AG09319 (cell line): ENCODE measurements at places on chromosomes 13 and 19.

DNA sequence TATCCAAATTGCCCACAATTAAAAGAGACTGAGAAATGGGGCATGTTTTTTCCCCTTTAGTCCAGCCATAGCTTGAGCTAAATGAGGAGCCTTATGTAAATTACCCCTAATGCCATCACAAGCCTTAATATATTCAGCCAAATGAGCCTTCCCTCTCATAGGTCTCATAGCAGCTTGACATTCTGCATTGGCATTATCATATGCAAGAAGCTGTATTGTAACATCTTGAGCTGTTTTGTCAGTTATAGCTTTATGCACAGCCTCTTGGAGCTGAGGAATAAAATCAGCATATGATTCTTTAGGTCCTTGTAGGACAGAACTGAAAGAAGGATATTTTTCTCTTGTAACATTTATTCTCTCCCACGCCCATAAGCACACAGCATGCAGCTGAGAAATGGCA, 153.2 kb downstream of the ZNF486 start:
- DNase-seq: no peak

DNA sequence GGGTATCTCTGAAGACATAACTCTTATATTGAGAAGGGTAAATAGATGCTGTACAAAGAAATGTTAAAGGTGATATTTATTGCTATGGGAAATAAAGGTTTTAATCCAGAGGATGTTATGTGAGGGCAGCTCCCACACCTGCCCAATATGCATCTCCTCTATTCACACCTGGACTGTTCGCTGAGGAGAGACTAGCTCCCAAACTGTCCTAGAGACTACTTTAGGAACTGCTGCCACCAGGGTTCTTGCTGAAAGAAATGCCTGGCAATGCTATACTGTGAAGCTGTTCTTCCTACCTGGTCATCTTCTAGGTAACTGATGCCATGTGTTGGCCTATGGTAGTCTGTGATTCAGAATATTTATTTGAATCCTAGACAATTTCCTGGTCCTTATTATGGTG, 1421.5 kb upstream of the SPRY2 start:
- DNase-seq: no peak

GRCh38 chr19:51565583-51565982, 5.5 kb upstream of the ZNF175 start:
- no peak for DNase-seq

DNA sequence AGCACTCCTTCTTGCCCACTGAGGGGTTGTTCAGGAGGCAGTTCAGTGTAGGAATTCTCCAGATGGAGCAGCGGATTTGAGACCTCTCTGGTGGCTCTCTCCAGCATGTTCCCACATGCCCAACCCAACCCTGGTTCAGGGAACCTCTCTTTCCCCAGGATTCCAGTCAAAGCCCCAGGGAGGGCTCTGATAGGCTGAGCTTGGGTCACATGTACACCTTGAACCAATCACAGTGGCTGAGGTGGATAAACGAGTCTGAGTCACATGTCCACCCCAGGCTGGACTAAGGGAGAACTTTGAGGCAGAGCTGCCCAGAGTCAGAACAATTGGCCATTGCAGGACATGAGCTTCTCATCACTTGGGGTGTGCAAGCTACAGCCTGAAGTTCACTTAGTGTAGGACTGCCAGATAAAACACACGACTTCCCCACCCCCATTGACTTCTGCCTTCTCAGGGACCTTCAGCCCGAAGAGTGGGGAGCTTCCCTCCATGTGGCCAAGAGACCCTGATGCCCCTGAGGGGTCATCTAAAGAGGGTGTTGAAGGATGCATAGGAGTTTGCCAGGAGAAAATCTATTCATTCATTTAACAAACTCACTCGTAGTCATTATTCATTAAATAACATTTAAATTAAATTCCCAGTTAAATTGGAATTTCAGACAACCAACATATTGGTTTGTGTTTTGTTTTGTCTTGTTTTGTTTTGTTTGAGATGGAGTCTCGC, 4.0 kb upstream of the MAST3 start:
- DNase-seq: no peak

DNA sequence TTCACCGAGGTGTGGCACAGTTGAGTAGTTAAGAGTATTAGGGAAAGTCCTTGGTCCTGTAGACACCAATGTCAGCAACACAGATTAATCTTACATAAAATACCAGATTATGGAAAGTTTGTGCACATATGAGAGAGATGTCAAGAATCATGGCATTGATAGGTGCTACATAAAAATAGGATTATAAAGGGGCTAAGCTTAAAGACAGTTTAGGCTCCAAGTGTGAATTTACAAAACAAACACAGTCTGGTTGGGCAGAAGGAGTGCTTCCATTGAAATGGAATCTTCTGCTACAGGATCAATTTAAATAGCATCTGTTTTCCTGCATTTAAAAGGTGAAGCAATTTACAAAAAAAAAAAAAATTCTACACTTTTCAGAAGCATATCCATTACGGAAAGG, 292.9 kb downstream of the DNAJC15 start:
- no peak for DNase-seq

DNA sequence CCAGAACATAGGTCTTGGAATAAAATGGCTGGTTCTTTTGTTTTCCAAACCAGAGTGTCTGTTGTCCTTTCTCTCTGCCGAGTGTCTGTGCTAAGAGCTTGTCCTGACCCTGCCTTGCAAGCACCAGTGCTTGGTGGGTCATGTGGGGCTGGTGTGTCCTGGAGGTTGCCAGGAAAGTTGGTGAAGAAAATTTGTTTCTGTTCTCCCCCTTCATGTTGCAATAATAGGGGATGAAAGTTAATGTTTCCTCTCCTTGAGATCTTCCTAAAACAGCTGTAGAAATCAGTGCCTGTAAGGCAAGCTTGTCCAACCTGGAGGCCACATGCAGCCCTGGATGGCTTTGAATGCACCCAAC, 2.7 kb downstream of the HAMP start:
- DNase-seq: no peak

DNA sequence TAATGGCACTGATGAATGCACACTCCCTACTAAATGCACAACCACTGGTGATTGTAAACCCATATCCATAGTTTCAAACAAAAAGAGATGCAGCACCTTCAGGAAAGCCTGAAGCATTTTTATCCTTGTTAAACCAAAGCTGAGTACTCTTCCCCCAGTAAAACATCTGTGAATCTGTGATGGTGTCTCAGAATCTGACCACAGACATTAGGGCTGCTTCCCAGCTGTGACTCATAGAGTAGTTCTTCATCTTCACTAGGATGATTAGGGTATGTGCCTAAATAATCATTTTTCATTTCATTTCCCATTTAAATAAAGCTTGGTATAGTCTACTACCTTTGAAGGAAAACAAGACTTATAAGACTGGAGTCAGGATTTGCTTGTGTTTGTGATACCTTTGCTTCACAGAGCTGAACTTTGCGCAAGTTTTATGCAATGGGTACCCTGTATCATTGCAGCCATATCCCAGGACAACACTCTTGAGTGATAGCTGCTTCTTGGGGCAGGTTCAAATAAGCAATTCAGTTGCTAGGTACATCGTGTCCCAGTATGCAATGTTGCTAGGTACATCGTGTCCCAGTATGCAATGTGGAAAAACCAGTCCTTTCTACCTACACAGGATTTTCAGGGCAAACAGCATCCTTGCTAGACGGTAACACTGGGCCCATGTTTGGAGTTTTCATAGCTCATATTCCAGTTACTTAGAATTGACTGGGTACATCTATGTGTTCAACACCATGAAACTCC, 277.1 kb downstream of the IRS2 start:
- peak; percentile 4 for DNase-seq

DNA sequence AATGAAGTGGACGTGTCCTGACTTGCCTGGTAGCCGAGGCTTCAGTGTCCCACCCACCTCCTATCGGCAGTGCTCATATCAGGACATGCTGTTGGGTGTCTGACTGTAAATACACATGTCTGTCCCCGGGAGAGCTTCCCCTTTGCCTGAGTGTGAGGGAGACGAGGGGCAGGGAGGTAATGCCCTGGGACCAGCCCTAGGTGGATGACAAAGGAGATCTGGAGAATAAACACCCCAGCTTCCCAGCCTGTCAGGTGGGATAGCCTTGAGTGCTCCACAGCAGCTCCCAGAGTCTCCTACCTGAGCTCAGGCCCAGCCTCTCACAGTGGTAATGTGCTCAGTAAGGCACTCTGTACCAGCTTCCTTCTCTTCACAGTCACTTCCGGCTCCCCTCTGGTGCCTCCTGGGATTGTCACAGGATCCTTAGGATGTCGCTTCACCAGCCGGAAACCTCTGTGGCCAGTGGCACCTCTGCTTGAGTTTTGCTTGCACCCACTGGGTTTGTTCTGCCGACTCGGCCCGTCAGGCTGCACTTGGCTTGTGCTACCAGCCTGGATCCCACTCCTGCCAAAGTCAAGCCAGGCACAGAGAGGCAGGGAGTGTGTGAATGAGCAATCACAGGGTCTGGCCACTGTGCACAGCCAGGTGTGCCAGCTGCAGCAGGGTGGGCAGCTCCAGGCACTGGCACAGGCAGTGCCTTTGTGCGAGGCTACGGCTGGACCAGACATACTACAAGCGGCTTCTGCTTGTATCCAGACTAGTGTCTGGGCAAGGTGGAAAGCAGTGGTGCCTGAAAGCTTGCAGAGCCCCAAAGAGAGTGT, 54.4 kb upstream of the RGCC start:
- no peak for DNase-seq

GRCh38 chr19:15324791-15325519, 7.4 kb downstream of the BRD4 start:
- no peak for DNase-seq

GRCh38 chr13:46008631-46009030, 43.9 kb downstream of the ZC3H13 start:
- no peak for DNase-seq

GRCh38 chr19:34497112-34497805, 15.7 kb downstream of the WTIP start:
- DNase-seq: no peak

- DNase-seq: no peak
Observed at GRCh38 chr19:1227304-1228054, 10.3 kb downstream of the CBARP start.

DNA sequence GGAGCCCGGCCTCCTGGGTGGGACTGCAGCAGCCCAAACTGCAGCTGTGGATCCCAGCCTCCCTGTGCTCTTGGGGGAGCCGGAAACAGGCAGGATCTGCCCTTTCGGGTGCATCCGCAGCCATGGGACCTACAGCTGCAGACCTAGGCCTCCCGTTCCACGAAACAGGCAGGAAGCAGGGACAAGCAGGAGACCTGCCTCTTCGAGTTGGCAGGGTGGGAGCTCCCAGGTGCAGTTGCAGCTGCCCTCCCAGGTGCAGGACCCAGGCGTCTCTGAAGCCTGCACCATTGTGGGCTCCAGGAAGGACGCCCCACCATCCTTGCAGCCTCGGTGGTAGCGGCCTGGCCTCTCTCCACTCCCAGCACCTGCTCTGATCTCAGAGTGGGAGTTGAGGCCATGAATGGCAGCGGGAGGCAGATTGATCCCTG, 189.0 kb upstream of the KLHL1 start:
- DNase-seq: no peak

GRCh38 chr19:7652061-7652641, 15.2 kb downstream of the STXBP2 start:
- DNase-seq: peak; percentile 30

DNA sequence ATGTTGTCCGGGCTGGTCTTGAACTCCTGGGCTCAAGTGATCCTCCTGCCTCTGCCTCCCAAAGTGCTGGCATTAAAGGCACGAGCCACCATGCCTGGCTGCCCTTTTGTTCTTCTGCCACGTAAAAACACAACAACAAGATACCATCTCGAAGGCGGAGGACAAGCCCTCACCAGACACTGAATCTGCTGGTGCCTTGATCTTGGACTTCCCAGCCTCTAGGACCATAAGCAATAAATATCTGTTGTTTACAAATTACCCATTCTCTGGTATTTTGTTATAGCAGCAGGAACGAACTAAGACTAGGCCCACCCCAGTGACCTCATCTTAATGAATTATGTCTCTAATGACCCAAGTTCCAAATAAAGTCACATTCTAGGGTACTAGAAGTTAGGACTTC, 128.4 kb upstream of the CACNA1A start:
- DNase-seq: no peak

DNA sequence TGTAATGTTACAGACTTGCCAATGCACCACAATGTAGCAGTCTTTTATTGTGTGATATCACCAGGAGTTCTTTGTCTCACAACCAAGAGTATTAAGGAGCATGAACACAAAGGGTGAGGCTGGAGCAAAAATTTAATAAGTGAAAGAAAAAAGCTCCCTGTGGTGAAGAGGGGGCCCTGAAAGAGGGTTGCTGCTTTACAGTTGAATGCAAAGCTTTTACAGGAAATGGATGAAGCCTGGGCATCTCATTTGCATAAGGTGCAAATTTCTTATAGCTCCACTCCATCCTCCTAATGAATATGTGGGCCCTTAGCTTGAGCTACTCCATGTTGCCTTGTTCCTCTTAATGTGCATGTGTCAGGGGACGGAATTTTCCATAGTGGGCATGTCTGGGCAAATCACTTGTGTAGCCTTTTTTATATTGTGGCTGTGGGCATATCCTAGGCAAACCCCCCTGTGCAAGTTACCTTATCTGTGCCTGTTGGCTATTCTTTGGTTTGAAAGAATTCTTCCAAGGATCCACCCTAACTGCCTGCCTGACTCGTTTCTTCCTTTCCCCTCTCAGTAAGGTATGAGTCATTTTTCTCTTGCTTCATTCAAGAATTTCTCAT, 45.3 kb upstream of the TRPC4 start:
- no peak for DNase-seq

- no peak for DNase-seq
Observed at GRCh38 chr13:48686636-48687210, 33.0 kb downstream of the CYSLTR2 start.

DNA sequence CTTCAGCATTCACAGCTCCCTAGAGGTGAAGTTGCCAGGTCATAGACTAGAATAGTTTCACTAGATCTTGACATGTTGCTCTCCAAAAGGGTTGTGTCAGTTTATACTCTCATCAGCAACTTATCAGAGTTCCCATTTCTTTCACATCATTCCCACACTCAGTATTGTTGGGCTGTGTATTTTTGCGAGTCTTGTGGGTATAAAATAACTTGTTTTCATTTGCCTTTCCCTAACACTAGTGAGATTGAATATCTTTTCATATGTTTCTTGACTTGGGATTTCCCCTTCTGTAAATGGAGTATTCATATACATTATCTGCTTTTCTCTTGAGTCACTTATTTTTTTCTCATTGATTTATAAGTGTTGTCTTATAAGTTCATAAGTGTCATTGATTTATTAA, 55.2 kb upstream of the GPR183 start:
- no peak for DNase-seq

DNA sequence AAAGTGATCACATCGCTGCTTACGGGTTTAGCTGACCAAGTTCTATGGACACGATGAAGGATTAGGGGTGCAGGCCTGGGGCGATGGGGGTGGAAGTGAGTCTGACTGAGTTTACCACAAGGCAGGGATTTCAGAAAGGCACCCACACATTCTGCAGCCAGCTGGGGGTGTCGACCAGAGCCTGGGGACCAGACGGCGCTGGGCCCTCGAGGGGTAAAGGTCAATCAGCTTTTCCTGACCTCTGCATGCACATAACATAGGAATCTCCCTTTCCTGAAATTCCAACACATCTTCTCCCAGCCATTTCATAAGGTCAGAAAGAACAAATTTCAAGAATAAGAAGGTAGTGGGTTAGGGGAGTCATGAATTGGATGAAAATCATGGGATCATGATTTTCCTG, 92.0 kb downstream of the ZNF536 start:
- no peak for DNase-seq
